ENCODE measurements at places on chromosomes 6 and 20. TPM values are rescaled to one million over a fixed set of nuclear protein-coding genes. Genes with fewer than 3 reads are reported as not detected.

C6orf15 gene
- not detected for polyA plus RNA-seq

DNA sequence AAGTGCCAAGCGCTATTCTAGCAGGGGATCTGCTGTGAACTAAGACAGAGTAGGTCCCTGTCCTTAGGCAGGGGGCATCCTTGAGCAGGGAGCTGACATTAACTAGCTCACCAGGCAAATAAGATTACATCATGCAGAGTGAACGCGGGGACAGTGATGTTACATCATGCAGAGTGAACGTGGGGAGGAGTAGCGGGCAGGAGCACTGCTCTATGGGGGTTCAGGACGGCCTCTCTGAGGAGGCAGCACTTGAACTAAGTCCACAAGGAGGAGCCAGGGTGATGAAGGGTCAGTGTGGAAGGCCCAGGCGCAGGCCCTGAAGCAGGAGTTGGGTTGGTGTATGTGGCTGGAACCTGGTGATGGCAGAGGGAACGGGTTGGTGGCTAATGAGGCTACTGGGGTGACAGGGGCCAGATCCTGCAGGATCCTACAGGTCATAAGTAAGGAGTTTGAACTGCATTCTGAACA lies 38.7 kb downstream of the KAT14 start:
- peak overlapping the region; percentile 40 for H3K27ac ChIP-seq
- DNase-seq = no peak
- H3K27me3 ChIP-seq = no peaks in the 10 kb centered on the region
- no peaks in the 10 kb centered on the region for H3K36me3 ChIP-seq
- H3K4me3 ChIP-seq = no peak overlapping the region

DNA sequence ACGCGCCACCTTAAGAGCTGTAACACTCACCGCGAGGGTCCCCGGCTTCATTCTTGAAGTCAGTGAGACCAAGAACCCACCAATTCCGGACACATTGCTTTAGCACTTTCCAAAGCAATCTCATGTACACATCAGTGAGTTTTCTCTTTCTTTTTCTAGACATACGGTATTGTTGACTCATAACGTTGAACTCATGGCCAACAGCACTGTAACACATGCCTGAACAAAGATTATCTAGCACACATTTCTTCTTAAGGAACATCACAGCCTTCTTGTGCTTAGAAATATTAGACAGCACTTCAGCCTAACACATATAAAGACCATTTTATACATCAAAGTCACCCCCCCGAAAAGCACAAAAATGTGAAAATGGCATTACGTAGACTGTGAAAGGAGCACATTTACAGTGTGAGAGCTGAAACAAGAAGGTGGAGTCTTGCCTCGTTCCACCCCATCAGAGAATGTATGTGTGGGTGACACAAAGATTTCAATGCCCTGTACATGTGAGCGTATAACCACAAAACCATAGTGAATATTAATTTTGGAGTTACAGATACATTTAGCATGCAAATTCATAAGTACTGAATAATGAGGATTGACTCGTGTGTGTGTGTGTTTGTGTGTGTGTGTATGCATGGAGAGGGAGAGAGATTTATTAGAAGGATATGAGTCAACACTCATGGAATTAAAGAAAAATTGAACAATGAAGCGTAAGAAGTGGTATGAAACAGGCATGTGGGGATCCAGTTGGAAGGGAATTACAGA lies 134.1 kb downstream of the FAM83B start:
- DNase-seq = no peak
- no peaks in the 10 kb centered on the region for H3K4me1 ChIP-seq
- H3K27ac ChIP-seq = no peak overlapping the region
- H3K36me3 ChIP-seq = no peaks in the 10 kb centered on the region
- no peaks in the 10 kb centered on the region for H3K27me3 ChIP-seq

DNA sequence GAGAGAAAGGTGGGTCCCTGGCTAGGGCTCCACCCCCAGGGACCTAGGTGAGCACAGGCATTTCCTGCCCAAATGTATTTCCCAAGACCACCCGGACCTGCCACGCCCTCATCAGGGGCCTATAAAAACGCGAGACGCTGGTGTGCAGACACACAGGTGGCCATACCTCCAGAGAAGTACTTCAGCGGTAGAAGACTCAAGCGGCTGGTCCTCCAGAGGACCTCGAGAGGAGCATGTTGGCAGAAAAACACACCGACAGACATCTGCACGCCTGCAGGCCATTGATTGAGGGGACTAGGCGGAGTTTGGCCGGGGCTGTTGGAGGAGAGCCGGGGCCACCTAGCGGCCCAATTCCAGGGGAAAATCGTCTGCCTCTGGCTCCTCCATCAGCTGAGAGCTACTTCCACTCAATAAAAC lies 695.8 kb upstream of the MMS22L start:
- no peaks in the 10 kb centered on the region for H3K4me1 ChIP-seq
- H3K27me3 ChIP-seq = no peaks in the 10 kb centered on the region
- H3K4me3 ChIP-seq = no peak overlapping the region
- H3K36me3 ChIP-seq = no peaks in the 10 kb centered on the region
- no peak for DNase-seq
- no peak overlapping the region for H3K27ac ChIP-seq

GRCh38 chr6:24064106-24064505 lies 61.9 kb upstream of the NRSN1 start:
- no peak overlapping the region for H3K27ac ChIP-seq
- no peaks in the 10 kb centered on the region for H3K27me3 ChIP-seq
- H3K36me3 ChIP-seq = no peaks in the 10 kb centered on the region
- no peaks in the 10 kb centered on the region for H3K4me1 ChIP-seq
- H3K4me3 ChIP-seq = no peak overlapping the region
- DNase-seq = no peak
